ENCODE measurements at places on chromosomes 1 and 21.

DNA sequence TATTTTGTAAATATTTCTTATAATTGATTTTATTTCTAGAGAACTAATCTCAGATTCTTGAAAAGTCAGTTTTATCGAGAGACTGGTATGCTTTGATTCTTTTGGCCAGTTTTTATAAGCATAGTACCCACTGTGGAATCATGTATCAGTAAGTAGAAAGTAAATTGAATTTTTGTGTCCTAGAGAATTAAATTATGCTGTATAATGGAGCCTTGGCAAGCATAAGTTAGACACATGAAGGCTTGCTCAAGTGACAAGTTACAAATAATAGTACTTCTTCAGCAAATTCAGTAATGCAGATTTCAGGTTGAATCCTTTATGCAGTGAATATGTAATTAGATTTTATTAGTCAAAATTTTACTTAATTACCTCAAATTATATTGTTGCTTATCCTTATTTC is 40.1 kb downstream of the ADGRL2 start:
- no peak for DNase-seq

GRCh38 chr1:218874313-218874712 is 299.4 kb upstream of the LYPLAL1 start:
- DNase-seq, result peak; percentile 39

DNA sequence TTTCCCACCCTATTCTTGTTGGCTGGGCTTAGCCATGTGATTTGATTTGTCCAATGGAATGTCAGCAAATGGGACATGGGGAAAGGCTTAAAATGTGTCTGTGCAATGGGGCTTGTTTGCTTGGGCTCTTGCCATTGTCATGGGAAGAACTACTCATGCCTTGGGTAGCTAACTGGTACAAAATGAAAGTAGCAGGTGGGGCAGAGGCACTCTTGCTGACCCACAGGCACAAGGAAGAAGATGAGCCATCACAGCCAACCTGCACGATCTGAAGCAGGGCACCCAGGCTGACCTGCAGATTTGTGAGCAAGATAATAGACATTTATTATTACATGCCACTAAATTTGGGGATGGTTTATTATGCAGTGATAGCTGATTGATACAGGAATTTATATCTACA is 305.9 kb upstream of the CAMK1G start:
- DNase-seq, result no peak

DNA sequence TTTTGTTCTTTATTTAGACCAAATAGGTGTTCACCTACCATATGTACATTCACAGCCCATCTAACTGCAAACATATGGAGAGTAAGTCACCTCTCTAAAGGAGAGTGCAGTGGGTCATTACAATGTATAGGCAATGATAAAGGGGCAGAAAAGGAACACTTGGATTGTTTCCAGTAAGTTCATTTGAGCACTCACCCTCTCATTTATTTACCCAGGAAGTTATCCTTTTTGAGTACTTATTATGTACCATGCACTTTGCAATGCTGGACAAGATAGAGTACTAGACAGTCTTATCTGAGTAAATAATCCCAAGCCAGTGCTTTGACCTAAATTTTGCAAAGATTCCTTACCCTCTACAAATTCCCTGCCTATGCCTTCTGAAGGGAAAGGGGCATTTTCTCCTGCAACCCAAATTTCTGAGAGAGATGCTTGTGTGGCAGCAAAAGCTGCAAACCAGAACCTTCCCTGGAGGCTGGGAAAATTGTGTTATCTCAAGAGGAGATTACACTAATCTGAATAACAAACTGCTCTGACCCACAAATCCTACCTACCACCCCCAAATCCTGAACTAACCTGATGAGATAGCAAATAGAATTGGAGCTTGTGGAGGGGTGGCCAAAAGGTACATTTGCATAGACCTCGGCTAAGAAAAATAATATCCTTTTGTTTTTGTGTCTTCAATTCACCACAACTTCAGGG is 18.6 kb upstream of the RGS8 start:
- no peak for DNase-seq

DNA sequence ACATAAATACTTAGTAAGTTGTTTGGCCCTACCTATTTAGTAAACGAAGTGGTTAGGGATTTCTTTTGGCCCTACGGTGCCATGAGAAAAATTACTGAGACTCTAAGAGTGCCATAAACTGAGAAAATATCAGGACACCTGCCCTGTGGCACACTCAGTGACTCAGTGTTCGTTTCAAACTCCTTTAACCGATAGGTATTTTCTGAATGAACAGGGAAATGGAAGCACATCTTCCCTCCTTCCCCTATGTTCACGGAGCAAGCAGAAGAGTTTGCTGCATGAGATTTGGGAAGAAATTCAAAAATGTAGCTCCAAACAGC is 134.2 kb downstream of the KAZN start:
- no peak for DNase-seq

DNA sequence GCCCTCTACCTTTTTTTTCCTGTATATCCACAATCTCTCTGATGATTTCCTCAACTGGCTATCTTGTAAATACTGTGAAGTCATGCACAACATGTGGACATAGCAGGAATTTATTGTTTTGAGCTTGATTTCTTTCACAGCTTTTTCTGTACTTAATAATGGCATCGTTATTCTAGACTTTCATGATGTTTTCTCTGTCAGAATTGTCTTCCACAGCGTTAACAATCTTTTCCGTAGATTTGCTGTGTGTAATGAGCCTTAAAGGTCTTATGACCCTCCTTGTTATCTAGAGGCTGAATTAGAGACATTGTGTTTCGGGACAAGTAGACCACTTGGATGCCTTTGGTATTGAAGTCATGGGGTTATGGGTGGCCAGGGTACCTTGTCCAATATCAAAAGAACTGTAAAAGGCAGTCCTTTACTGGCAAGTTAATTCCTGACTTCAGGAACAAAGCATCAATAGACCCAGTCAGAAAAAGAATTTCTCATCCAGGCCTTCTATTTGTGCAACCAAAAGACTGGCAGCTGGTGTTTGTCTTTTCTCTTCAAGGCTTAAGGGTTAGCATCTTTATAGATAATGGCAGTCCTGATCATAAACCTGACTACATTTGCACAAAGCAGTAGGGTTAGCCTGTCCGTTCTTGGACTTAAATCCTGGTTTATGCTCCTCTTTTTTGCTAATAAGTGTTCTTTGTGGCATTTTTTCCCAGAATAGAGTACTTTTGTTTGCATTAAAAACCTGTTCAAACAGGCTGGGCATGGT is 30.1 kb upstream of the CHAF1B start:
- no peak for DNase-seq

GRCh38 chr1:99181892-99182291 is 82.4 kb upstream of the PLPPR4 start:
- no peak for DNase-seq

GRCh38 chr1:202286622-202287097 is 55.1 kb downstream of the UBE2T start:
- no peak for DNase-seq

DNA sequence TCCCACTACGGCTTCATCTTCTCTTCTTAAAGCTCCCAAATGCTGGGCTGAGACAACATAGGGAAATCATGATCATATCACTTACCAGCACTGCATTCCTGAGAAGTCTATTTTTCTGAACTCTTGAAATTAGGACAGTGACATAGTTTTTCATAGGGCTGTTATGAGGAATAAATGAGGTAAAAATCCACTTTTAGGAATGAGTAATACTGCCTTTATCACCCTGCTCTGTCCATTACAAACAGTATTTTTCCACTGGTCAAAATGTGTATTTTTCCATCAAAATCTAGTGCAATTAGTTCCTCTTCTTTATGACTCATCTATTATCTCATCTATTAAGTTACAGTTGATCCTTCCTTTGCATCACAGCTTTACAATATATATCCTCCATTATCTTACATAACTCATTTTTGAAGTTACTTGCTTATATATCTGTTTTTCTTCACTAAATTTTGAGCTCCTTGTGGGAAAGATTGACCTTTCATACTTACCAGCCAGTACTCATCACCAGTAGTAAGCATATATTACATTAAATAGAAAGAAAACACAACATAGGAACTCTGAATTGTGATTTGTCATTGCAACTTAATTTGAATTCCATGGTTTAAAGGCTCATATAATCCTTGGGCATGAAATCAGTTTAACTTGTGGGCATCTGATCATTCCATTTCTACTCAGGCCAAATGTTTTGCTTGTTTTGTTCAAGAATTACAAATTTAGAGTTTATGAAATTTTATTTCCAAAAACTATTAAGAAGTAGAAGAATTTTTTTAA is 37.1 kb downstream of the PRRX1 start:
- DNase-seq, result no peak

GRCh38 chr21:30058928-30059327 is 107.7 kb downstream of the CLDN17 start:
- DNase-seq, result no peak

- DNase-seq, result no peak
These were observed 42.7 kb upstream of the LIN9 start for GRCh38 chr1:226351709-226352108.

DNA sequence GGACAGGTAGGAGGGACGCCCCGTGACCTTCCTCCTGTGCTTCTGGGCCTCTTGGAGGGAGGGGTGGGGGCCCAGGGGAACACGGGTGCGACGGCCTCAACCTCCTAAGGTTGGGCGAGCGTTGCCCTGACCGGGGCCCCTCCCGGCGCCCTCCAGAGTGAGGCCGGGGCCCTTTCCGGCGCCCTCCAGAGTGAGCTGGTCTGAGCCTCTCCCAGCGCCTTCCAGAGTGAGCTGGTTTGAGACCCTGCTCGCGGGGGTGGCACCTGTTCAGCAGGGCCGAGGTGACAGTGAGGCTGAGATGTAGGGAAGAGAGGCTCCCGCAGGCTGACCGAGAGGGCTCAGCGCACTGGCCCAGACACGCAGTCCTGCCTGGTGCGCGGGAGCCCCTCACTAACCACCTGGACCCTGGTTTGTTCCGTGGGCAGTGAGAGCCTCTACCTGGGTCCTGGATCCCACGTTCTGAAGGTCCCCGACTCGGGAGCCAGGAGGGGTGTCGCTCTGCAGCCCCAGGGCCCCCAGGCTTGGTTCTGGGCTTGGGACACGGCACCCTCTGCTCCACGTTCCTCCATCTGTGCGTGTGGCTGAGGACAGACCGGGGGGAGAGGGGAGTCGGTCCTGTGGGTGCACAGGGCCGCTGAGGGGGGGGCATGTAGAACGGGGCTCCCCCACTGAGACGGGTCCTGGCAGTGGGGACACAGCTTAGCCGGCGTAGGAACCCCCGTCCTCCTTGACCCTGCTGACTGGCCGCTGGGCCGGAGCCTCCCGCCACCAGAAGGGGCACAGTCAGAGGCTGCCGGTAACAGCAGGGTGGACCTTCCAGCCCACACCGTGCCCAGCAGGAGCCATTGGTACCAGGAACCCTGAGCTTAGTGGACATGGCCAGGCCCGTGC is 1.4 kb downstream of the COL6A1 start:
- no peak for DNase-seq

DNA sequence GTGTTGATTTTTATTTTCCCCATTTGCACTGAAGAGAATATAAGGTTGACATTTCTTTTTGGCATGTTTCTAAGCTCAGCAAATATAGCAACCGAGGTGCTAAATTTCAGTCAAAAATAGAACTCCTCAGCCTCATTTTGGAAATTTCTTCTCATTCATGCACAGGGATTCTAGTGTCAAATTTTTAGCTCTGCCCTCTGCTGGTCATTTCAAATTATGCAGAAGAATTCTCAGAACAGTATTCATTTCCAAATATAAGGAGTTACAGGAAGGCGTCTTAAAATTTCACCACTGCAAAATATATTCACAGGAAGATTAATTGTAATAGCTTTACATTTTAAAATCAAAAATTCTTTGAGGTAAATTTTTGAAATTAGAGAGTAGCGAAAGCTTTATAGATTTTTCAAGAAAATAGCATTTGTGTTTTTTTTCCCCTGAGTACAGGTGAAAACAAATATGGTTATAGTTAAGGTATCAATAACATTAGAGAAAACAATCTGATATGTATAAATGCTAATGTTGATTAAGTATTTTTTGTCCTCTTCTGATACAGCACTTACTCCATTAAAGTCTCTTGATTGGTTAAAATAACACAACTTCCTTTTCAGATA is 57.9 kb downstream of the FMN2 start:
- peak; percentile 43 for DNase-seq

DNA sequence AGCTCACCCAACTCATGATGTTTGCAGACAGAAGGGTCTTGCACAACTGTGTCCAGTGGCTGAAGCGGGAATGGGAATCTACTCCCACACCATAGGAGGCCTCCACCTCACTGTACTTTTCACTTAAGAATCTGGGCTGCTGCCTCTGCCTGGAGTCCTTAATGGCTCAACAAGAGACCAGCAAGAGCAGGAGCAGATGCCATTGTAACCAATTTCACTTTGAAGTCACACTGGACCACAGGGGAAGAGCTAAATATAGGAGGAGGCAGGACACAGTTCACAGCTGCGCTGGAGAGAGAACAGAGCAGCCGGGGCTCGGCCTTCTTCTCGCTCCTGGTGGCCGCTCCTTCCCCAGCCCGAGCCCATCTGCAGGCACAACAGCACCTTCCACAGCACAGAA is 120.4 kb downstream of the SIPA1L2 start:
- no peak for DNase-seq

GRCh38 chr1:211925016-211925415 is 94.5 kb upstream of the LPGAT1 start:
- peak; percentile 91 for DNase-seq

- no peak for DNase-seq
These were observed 37.8 kb upstream of the SIPA1L2 start for GRCh38 chr1:232667778-232668165.

- DNase-seq, result no peak
These were observed 32.2 kb downstream of the C8B start for GRCh38 chr1:56933606-56934005.

- DNase-seq, result peak; percentile 69
These were observed 36.6 kb upstream of the OPRD1 start for GRCh38 chr1:28775121-28775942.

DNA sequence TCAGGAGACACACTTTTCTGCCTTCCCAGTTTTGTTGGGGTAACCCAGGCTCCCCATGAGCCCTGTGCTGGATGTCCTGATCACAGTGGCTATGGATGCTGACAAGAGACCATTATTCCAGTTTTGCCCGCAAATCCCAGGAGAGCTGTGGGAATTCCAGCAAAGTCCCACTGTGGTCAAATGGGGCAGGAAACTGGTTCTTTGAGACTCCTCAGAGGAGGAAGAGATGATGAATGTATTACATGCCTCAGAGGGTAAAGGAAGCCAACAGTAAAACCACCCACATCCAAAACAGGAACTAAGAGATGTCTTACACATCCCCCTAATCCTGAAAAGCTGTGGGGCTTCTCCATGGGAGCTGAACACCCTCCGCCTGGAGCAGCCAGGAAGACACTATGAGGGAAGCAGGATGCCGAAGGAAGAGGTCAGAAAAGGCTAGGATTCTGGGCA is 12.8 kb upstream of the MPZL1 start:
- no peak for DNase-seq

GRCh38 chr1:111221633-111222291 is 5.8 kb upstream of the CHI3L2 start:
- DNase-seq, result peak; percentile 63
